CD4-positive, alpha-beta memory T cell (primary cell): ENCODE measurements at places on chromosomes 7 and 10.

DNA sequence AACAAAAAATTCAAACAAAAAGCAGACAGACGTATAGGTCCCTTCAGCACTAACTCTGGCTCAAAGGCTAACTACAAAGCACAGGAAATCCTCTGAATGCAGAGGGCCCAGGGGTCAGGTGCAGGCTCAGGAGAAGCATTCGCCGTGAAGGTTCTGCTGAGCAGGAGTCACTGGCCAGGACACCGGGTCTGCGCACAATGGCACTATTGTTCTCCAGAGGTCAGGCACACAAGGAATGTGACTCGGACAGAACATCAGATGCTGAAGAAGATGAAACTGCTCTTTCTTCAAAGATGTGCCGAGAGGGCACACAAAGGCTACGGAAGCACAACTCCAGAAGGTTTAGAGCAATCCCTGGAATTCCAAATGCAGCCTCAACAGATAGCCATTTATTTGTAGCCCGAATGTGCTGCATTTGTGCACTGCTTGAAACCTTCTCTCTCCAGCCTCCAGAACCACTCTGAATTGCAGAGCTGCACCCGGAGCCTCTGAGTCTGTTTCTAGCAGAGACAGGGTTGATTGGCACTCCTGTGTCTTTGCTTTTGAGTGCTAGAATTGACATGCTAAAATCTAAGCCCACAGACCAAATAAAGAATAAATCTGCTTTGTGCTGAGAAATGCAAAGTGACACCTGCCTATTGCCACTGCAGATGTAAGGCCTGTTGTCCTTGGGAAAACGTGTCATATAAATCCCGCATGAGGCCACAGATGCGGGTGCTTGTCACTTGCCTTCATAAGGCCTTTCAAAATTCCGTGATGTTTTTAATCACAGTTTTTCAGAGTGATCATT, 85.4 kb upstream of the AFAP1L2 start:
- no peak for DNase-seq

- no peak for DNase-seq
These were observed 24.5 kb downstream of the RPA3 start for GRCh38 chr7:7693881-7694280.

DNA sequence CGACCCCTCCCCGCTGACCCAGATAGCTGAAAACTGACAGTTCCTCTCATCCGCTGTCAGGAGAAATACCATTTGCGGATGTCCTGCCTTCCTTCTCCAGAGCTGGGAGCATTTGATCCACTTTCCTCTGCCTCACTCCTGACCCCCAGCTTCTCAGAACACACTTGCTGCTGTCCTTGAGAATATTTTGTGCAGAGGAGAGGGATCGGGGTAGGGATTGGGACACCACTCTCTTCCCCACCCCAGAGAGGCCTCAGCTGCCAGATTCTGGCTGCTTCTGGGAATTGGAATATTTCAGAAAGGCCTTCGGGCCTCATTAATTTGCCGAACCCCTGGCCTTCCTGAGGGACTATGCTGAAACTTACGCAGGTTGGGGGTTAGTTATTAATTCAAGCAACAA, 97.0 kb downstream of the C10orf105 start:
- DNase-seq = no peak

GRCh38 chr7:33639552-33640197, 265.7 kb upstream of the BMPER start:
- DNase-seq = no peak
